Activated naive CD8-positive, alpha-beta T cell treated with anti-CD3 and anti-CD28 coated beads, Interleukin-2, amount 10 ng/mL, durations not matched to agents 7 days and 5 days (primary cell): ENCODE measurements at places on chromosomes 6 and 20. TPM values are rescaled to one million over a fixed set of nuclear protein-coding genes. Genes with fewer than 3 reads are reported as not detected.

The SLC35F1 gene
- not detected for total RNA-seq

The MBOAT1 gene
- total RNA-seq, result 14.8 TPM

The ZNF292 gene
- 77.6 TPM for total RNA-seq

The SOX12 gene
- total RNA-seq, result 10.6 TPM

- DNase-seq, result no peak
These were observed 58.6 kb upstream of the EEF1A1 start for GRCh38 chr6:73579389-73579788.

DNA sequence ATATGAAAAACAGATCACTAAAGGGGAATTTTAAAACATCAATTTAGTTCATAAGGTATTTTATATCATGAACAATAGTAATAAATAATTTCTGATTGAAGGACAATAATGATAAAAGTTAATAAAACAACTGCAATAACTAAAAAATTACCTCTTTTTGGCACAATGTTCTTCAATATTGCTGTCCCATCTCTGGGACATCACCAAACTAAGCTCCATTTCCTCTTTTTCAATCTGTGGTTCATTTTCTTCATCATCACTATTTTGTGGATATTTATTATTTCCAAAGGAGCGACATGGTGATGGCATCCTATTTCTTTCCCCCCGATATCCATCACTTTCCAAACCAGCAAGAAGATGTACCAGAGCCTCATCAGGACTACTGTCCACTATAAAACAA is 103.2 kb downstream of the REV3L start:
- no peak for DNase-seq

- no peak for DNase-seq
These were observed 1.2 kb upstream of the CD164 start for GRCh38 chr6:109383438-109383940.

- no peak for DNase-seq
These were observed 17.8 kb upstream of the SCAF8 start for GRCh38 chr6:154715446-154715845.

DNA sequence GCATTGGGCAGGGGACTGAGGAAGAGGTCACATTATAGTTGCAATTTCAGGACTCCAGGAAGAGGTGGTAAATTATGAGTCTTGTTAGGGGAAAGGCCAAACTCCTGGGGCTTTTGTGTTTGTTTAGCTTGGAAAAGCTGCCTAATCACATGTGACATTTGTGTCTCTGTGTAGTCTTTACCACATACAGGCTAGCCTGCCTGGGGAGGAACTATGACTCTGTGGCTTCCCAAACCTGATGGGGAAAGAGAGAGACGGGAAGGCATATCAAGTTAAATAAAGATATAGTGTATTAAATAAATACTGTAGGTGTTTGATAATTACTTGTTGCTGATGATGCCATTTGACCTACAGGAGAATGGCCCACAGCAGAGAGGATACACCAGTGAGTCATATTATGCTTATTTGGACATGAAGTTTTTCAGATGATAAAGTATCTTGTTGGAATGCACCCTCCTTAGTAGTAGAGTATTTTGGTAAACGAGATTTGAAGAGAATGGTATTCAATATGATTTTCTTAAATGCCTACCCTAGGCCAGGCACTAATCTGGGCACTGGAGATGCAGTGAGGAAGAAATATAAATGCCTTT is 4.0 kb downstream of the BLTP3A start:
- no peak for DNase-seq

DNA sequence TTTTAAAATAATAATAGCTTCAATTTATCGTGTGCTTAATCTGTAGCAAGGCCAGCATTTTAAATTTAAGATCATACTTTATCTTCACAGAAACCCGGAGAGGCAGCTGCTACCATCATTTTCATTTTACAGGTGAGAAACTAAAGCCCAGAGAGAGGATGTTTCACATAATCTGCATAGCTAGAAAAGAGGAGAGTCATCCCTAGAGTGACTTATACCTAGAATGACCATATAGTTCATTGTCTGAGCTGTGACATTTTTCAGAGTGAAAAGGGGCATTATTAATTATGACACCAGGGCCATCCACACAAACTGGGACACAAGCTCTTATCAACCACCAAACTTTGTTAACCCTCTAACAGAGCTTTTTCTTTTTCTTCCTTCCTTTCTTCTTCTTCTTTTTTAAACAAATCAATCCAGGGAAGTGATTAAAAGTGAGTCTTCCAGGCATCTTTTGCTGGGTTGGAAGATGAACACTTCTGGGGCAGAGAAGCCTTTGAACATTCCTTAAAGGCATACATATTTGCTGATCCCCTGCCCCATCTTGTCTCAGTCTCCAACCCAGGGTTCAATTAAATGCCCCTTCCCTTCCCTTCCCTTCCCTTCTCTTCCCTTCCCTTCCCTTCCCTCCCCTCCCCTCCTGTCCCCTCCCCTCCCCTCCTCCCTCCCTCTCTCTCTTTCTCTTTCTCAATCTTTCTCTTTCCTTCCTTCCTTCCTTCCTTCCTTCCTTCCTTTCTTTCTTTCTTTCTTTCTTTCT is 272.5 kb upstream of the JAG1 start:
- no peak for DNase-seq

- DNase-seq, result no peak
These were observed 8.7 kb downstream of the SGK2 start for GRCh38 chr20:43567477-43567876.
